ENCODE measurements at places on chromosomes 2 and 18.

DNA sequence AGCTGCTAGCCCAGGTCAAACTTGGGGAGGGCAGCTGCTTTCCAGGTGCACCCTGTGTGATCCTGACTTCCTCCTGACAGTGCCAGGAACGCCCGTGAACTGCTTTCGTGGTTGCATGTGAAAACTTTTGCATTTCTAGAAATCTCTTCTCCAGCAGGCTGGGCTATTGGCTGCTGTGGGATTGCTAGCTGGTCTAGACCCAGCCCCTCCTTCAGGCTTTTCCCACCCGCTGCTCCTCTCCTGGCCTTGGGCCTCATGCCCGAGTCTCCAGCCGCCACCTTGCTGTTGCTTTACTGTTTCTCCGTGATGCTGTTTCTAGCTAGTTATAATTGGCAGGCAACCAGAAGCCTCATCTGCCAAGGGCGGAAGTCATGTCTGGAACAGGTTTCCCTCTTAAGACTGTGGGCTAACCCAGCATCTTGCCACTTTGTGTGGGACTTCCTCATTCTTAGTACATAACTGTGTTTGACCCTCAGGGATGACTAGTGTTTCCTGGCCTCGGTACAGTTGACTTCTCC, 27.0 kb upstream of the MGAT4A start:
- H3K27me3 ChIP-seq: peaks cover 16% of the 10 kb centered on the region
- H3K36me3 ChIP-seq: no peaks in the 10 kb centered on the region
- H3K4me3 ChIP-seq: no peak overlapping the region
- H3K27ac ChIP-seq: no peak overlapping the region
- H3K4me1 ChIP-seq: peaks cover 25% of the 10 kb centered on the region

DNA sequence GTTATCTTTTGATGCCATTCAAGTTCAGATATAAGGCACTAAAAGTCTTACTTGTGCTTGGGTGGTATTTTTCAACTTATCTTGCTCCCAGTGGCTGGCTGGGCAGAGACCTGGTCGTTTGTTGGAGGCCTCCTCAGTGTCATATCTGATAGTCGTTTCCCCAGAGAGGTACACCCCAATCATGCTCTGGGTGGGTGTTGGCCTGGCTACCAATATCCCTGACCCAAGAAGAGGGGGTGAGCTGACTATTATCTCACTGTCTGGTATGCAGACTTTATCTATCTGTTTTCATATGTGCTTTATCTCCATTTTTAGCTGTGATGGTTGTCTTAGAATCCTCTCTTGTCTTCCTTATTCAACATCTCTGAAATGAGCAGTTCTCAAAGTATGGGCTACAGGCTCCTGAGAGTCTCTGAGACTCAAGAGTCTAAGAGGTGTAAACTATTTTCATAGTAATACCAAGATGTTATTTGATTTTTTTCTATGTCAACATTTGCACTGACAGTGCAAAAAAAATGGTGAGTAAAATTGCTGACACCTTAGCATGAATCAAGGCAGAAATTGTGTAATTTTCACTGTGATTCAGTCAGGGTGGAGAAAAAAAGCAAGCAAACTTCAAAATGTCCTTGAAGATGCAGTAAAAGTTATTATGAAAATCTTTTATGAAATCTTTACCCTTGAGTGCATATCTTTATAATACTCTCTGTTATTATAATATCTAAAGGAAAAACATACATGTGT, 12.3 kb upstream of the PLEK start:
- H3K27ac ChIP-seq: no peak overlapping the region
- H3K36me3 ChIP-seq: no peaks in the 10 kb centered on the region
- no peaks in the 10 kb centered on the region for H3K4me1 ChIP-seq
- no peak overlapping the region for H3K4me3 ChIP-seq
- no peak for ATAC-seq

- no peak for ATAC-seq
- no peaks in the 10 kb centered on the region for H3K27me3 ChIP-seq
- no peak overlapping the region for H3K27ac ChIP-seq
- no peak overlapping the region for H3K4me3 ChIP-seq
- peaks cover 99% of the 10 kb centered on the region for H3K36me3 ChIP-seq
- H3K4me1 ChIP-seq: no peaks in the 10 kb centered on the region
These were observed 20.8 kb downstream of the GPATCH11 start for GRCh38 chr2:37105150-37105549.

DNA sequence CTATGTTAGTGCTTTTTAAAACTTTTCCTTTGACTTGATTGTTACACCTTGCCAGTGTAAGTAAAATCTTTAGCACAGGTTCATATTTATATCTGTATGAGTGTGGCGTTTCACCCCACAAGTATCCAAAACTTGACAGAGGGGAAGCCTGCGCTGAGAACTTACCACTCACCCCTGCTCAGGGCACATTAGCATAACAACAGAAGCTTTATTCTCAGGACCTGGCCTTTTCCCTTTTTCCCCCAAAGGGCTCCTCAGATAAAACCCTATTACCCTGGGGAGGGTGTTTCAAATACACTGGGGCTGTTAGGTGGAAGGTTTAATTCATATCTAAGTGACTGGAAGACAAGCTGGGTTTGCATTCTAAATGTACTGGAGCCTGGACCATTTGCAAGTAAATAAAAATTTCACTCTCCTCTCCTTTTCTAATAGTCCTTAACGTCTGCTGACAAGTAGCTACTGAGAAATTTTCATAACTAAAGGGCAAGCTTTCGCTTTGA, 276.6 kb downstream of the RNF152 start:
- H3K27ac ChIP-seq: no peak overlapping the region
- no peak overlapping the region for H3K4me3 ChIP-seq
- H3K36me3 ChIP-seq: no peaks in the 10 kb centered on the region
- H3K4me1 ChIP-seq: no peaks in the 10 kb centered on the region

DNA sequence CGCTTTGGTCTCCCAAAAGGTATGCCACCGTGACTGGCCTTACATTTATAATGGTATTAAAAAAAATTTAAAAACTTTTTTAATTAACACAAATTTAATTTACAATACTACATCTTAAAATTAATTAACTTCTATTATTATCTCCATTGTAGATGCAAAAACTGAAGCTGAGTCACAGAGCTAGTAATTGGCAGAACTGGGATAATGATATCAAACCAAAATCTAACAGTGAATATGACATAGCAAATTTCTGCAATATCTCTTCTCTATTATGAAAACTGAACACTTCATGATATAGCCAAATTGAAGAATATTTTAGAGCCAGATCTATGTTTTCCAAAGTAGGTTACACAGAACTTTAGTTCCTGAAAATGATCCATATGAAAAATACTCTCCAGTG, 66.4 kb upstream of the CHAC2 start:
- no peak for ATAC-seq
- no peaks in the 10 kb centered on the region for H3K36me3 ChIP-seq
- H3K27me3 ChIP-seq: no peaks in the 10 kb centered on the region
- H3K27ac ChIP-seq: no peak overlapping the region
